Stimulated activated CD4-positive, alpha-beta T cell treated with anti-CD3 and anti-CD28 coated beads, Interleukin-2, amount 100 ng/mL, for 24 hours (primary cell): ENCODE measurements at places on chromosomes 12 and 14.

DNA sequence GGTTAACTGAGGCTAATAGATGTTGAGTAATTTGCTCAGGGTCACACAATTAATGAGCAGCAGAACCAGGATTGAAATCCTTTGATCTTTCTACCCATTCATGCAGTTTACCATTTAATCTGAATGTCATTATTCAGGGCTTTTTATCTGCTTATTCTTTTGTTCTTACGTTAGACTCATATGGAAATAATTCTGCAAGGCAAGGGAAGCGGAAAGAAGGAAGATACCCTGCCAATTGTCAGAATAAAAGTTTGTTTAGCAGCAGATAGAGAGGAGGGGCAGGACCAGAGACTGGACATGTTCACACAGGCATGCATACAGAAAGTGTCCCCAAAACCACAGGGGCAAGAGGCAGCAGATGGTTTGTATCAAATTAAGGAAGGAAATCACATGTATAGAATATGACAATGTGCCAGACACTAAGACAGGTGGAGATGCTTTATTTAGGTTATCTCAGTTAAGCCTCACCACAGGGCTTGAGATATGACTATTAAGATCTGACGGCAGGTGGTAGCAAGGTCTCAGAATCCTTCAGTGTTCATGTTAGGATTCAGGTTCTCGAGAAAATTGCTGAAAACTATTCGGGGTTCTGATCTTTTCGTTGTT, 29.8 kb downstream of the BRMS1L start:
- no peak for DNase-seq

GRCh38 chr14:33839193-33840076, 111.4 kb downstream of the EGLN3 start:
- peak; percentile 58 for DNase-seq

GRCh38 chr12:12943586-12944260, 8.2 kb downstream of the GPRC5D start:
- DNase-seq, result no peak

- DNase-seq, result no peak
Measured at GRCh38 chr14:50944647-50945413, 547 bp upstream of the PYGL start.

- no peak for DNase-seq
Measured at GRCh38 chr12:39235990-39236767, 206.7 kb downstream of the KIF21A start.
